ENCODE measurements at places on chromosomes 3 and 15.

GRCh38 chr15:38084289-38084688, 149.8 kb downstream of the TMCO5A start:
- DNase-seq: no peak

- no peak for DNase-seq
Observed at GRCh38 chr3:23459889-23460546, 256.9 kb downstream of the UBE2E2 start.

DNA sequence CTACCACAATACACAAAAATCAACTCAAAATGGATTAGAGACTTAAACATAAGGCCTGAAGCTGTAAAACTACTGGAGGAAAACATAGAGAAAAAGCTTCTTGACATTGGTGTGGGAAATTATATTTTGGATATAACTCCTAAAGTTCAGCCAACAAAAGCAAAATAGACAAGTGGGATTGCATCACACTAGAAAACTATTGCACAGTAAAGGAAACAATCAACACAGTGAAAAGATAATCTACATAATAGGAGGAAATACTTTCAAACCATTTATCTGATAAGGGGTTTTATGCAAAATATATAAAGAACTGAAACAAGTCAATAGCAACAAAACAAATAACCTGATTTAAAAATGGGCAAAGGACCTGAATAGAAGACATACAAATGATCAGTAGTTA, 37.6 kb upstream of the TP63 start:
- no peak for DNase-seq

GRCh38 chr3:119468041-119468440, 722 bp upstream of the POGLUT1 start:
- DNase-seq: no peak

DNA sequence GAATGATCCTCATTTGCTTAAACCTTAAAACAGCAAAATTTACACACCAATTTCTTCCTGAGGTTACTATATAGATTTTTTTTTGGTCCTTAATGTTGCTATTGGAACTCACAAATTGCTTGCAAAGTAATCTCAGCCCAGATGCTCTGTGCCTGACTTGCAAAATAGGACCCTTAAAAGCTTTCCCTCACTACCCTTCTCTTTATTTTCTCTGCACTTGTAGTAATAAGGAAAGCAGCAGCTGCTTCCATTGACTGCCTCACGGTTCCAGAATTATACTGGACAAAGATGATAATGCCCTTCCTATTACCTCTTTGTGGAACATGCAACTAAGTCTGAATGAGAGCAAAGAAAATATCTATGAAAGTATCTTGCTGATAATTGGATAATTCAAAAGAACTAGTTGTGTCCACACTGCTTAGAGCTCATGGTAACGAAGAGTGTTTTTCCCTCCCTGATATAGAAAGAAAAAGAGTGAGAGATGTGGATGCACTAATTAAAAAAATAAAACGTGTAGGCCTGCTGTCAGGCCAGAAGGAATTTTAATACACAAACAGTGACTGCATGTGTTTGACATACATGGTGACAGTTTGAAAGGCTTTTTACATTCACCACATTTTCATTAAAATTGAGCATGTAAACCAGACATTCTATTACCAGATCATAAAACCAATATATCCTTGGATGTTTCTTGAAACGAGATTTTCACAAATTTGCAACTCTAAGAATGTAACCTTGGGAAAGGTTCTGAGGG, 783.1 kb downstream of the GBE1 start:
- DNase-seq: no peak

Data from activated gamma-delta T cell treated with anti-CD3 and anti-CD28 coated beads, Interleukin-2, amount 50 U/mL, for 16 hours (primary cell).